ENCODE measurements at places on chromosomes 13 and 19.
A peak's percentile ranks its signal among the peaks of the same experiment; 100 is the strongest.

- no peak for DNase-seq
Observed at GRCh38 chr19:51571599-51571998, 516 bp downstream of the ZNF175 start.

DNA sequence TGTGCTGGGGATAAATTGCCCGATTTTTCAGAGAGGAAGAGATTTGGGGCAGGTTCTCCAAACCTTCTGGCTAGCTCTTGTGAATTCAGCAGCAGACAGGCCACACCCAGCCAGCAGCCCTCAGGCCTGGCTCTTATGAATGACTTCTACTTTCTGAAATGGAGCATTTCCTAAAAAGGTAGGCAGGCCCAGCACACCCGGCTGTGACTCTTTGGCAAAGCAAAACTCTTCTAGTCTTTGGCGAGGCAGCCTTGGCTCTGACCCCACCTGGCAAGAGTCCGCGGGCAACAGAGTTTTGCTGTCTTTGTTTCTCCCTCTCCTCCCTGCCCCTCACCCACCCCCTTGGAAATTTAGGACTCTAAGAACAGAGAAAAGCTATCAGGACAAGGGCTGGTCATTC lies 221.2 kb downstream of the ZNF536 start:
- no peak for DNase-seq

GRCh38 chr19:5603626-5604025 lies 18.9 kb downstream of the SAFB2 start:
- DNase-seq, result no peak

DNA sequence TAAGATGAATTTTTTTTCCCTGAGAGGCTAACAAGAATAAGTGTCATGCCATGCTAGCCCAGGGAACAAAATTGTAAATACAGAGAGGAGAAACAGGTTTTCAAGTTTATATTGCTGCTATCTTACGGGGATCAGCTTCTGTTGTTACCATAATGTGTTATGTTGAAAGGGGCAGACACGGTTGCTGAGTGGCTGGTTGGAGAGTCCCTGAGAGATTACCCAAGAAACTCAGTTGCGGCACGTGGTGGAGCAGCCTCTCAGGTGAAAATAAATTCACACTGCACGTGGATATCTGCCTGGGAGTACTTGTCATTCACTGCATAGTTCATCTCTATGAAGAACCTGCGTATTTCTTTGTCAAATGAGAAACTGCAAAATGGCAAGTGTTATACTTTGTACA lies 293.6 kb downstream of the TDRD3 start:
- no peak for DNase-seq

DNA sequence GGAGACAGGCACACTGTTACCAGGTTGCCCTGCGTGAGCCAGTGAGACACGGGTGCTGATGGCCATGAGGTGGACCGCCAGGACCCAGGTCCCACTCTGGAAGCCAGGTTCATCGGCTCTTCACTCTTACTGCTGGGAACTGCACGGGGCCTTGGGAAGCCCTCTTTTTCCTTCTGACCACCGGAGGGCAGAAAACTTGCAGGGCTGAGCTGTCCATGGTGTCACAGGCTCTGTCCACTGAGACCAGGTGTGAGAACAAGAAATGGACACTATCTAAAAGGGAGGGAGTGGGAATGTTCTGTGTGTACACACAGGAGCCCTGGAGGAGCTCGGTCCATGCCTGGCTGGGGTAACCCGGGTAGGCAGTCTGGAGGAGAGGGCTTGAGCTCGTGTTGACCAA lies 93.4 kb downstream of the UQCRFS1 start:
- DNase-seq, result peak; percentile 64

- DNase-seq, result no peak
Observed at GRCh38 chr19:13057744-13058143, 44.9 kb downstream of the LYL1 start.

- DNase-seq, result peak; percentile 33
Observed at GRCh38 chr13:49020940-49021553, 45.3 kb downstream of the FNDC3A start.

- no peak for DNase-seq
Observed at GRCh38 chr13:22062478-22063205, 391.8 kb downstream of the FGF9 start.

GRCh38 chr19:32041681-32042292 lies 303.6 kb upstream of the ZNF507 start:
- DNase-seq, result peak; percentile 61

- no peak for DNase-seq
Observed at GRCh38 chr19:50553134-50553703, 15.0 kb downstream of the LRRC4B start.

DNA sequence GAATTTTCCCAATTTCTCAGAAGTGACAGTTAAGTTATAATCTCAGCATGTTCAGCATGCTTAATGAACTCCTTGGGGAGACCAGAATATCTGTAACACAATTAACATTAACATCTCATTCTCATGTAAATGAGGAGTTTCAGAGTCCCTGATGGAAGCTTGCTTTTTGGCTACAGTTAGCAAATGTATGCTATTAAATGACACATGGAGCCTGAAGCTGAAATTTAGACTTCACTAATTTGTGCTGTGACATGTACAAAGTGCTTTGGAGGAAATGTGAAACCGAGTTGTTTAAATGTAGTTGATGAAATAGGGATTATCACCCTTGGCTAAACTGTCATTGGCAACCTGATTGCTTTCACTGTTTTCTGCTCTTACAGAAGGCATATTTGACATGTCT lies 2265.1 kb upstream of the PCDH20 start:
- peak; percentile 4 for DNase-seq

DNA sequence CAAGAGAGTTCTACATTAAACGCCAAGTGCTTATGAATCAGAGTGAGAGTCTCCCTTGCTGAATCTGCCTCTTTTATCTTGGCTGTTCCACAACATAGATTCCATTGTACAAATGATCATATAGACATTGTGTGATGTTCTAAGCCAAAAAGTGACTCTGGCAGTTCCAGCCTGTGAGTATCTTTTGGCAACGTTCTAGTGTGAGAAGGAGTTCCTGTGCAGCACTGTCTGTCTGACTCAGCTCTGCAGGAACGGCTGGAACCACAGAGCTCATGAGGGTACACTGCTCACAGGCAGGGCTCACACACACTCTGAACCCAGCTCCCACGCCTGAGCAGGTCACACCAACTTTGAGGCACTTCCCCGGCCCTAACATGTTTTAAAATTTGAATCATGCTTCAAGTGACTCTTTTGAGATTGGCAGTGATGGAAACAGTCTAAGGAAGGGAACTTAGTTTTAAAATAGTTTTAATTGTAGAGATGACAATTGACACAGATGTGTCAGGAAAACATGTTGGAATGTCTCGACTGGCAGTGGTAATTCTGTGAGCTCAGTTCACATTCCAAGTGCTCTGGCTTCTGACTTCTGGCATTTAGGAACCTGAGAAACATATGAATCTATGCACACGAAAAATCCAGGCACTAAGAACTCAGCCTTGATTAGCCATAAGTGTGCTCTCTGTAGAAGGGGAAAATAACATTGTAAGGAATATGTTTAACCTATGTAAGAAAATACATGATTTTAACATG lies 272.0 kb downstream of the UQCRFS1 start:
- no peak for DNase-seq

DNA sequence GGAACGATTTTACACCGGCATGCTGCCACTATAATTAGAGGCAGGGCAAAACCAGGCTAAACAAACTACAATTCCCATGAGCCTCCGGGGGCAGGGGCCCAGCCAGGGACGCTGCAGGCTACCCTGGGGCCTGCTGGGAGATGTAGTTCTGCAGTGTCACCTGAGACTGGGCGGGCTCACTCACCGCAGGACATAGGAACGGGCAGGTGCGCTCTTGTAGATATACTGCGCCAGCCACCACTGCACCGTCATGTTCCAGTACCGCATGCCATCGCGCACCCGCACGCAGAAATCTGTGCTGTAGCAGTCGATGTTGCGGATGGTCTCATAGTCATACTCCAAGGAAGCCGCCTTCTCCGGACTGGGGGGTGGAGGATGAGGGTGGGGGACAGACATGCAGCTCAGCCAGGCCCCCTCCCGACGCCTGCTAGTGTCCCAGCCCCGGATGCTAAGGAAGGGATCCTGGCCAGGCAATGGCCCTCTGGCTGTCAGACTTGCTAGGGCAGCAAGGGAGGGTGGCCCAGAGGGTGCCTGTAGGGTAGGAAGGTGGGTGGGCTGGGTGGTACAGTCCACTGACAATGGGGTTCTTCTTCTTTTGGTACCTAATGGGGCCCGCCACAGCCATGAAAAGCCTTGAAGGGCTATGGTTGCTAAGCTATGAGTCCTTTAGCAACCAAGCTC lies 5.8 kb upstream of the TMC4 start:
- peak; percentile 66 for DNase-seq

- no peak for DNase-seq
Observed at GRCh38 chr13:74825152-74825937, 656.6 kb downstream of the TBC1D4 start.

DNA sequence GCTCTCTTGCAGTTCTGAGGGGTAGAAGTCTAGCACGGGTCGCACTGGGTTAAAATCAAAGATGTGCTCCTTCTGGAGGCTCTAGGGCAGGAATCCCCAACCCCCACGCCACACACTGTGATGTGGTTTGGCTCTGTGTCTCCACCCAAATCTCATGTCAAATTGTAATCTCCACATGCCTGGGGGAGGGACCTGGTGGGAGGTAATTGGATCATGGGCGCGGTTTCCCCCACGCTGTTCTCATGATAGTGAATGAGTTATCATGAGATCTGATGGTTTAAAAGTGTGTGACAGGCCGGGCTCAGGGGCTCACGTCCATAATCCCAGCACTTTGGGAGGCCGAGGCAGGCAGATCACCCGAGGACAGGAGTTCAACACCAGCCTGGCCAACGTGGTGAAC lies 26.6 kb upstream of the CALM3 start:
- DNase-seq, result no peak

DNA sequence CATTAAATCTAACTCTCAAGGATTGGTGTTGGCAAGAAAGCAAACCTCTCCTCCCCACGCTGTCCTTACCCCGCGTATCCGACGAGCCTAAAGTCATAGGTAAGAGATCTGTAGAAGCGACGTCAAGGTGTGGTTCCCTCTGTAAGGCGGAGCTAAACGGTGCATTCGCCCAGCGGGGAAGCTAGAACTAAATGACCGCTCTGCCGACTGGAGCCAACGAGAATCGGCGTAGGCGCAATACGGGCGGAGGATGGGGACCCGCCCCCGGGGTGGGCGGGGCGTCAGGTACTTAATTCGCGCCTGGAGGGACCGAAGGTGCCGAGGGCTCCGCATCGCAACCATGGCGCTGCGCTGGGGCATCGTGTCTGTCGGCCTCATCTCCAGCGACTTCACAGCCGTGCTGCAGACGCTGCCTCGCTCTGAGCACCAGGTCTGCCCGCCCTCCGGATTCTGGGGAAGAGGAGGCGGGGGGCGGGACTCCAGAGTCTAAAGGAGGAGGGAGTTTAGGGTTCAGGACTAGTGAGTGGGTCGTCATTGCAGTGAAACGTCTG lies at the start of gene DHDH:
DHDH (plus strand) TSS at position 318 of the 551 bp plus-strand sequence; CDS start at position 341, 23 bp downstream.
- DNase-seq, result peak; percentile 96

- no peak for DNase-seq
Observed at GRCh38 chr13:57531256-57531655, 100.3 kb upstream of the PCDH17 start.

GRCh38 chr19:55423225-55424005 lies 15.8 kb upstream of the UBE2S start:
- DNase-seq, result no peak

- DNase-seq, result no peak
Observed at GRCh38 chr13:112772539-112772909, 82.7 kb downstream of the ATP11A start.

GRCh38 chr19:56919308-56919995 lies 78.9 kb upstream of the PEG3 start:
- DNase-seq, result no peak

- DNase-seq, result no peak
Observed at GRCh38 chr13:94335761-94336526, 143.5 kb downstream of the DCT start.

GRCh38 chr13:39688699-39689405 lies 33.4 kb downstream of the COG6 start:
- DNase-seq, result no peak

- DNase-seq, result no peak
Observed at GRCh38 chr19:46759206-46759605, 13.0 kb upstream of the STRN4 start.

GRCh38 chr13:36131931-36132297 lies 732 bp upstream of the DCLK1 start:
- DNase-seq, result no peak

- no peak for DNase-seq
Observed at GRCh38 chr13:113097651-113098050, 7.9 kb upstream of the F7 start.

GRCh38 chr19:40668991-40669614 lies 21.3 kb downstream of the NUMBL start:
- no peak for DNase-seq

DNA sequence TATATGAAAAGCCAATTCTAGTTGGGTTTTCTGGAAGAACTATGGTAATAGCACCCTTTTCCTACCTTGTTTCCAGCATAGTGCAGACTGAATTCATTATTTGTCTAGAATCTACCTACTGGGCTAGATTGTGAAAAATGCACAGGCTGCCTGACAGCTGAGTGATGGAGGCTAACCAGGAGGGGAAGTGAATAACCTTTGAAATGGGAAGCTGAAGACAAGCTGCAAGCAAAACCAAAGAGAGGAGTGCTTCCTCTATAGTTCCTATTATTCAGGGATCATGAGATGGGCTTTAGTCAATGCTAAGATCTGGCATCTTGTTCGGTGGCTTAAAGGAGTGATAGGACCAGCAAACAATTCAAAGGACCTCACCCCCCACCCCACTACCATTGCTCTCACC lies 26.9 kb downstream of the MZT1 start:
- no peak for DNase-seq

GRCh38 chr19:42468273-42468796 lies 25.6 kb upstream of the CXCL17 start:
- no peak for DNase-seq

DNA sequence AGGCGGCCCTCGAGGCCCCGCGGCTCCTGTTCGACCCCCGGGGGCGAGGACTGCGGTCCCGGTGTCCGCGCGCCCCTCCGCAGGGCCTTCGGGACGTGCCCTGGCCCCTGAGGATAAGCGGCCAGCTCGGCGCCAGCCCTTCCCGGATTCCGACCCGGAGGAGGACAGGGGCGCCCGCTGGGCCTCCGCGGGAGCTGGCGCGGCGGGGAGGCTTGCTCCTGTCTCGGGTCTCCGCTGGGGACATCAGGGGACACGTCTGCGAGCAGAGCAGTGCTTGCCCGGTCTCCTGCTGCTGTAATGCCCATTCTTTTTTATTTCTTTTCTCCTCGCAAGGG lies 829 bp downstream of the B3GLCT start:
- no peak for DNase-seq

- peak; percentile 69 for DNase-seq
Observed at GRCh38 chr13:95624020-95624419, 20.5 kb downstream of the DZIP1 start.

- DNase-seq, result no peak
Observed at GRCh38 chr19:14315433-14315832, 65.8 kb upstream of the ADGRE5 start.

GRCh38 chr13:96967248-96967745 lies 27.0 kb downstream of the OXGR1 start:
- peak; percentile 15 for DNase-seq

DNA sequence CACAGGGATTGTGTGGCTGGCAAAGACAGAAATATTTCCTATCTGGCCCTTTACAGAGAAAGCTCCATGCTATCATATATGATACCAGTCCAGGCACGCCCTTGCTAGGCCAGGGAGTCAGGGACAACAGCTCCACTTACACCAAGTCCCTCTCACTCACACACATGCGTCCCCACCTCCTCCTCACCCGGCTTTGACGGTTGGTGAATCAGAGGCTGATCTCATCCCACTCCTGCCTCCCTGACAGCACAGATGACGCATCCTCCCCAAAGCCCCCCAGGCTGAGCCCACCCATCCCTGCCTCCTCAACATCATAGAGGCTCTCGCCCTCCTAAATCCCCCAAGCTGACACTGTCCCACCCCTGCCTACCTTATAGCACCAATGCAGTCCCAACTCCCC lies 62.7 kb downstream of the F2RL3 start:
- no peak for DNase-seq

Measured in iPS-NIHi11 (cell line).